Esophagus (tissue), 2 donors: ENCODE measurements at places on chromosomes 2 and 18. TPM values are rescaled to one million over a fixed set of nuclear protein-coding genes. Genes with fewer than 3 reads are reported as not detected.

Gene SMYD5
- 12.6 TPM for polyA plus RNA-seq

Gene PSD4
- 32.6 TPM for polyA plus RNA-seq

Gene C1D
- 17.2 TPM for polyA plus RNA-seq

Gene PLCL1
- polyA plus RNA-seq: 0.59 TPM

Gene HRH4
- not detected for polyA plus RNA-seq

Gene SIGLEC15
- 0.02 TPM for polyA plus RNA-seq

Gene FAM124B
- 0.33 TPM for polyA plus RNA-seq

Gene FAM117B
- 3.1 TPM for polyA plus RNA-seq

Gene UGT1A3
- polyA plus RNA-seq: 0.07 TPM

Gene CYP27C1
- 0.80 TPM for polyA plus RNA-seq

Gene PLEKHH2
- polyA plus RNA-seq: 2.6 TPM

Gene AKAIN1
- not detected for polyA plus RNA-seq

Gene TMEM150A
- 9.3 TPM for polyA plus RNA-seq

Gene VIT
- polyA plus RNA-seq: 4.0 TPM

Gene IL1RL1
- polyA plus RNA-seq: 0.18 TPM

Gene ERMN
- polyA plus RNA-seq: 0.10 TPM

Gene SNTG2
- 0.33 TPM for polyA plus RNA-seq

Gene WDFY1
- 5.0 TPM for polyA plus RNA-seq

Gene SLC35F5
- 31.3 TPM for polyA plus RNA-seq

Gene CXCR2
- polyA plus RNA-seq: 23.8 TPM

Gene LIMS3
- 0.26 TPM for polyA plus RNA-seq

Gene TEKT4
- 0.10 TPM for polyA plus RNA-seq

Gene ASTL
- 0.26 TPM for polyA plus RNA-seq

Gene PARD3B
- 1.3 TPM for polyA plus RNA-seq

Gene KRTCAP3
- 30.3 TPM for polyA plus RNA-seq

Gene PMAIP1
- polyA plus RNA-seq: 14.4 TPM

Gene REG1A
- 1.00 TPM for polyA plus RNA-seq

Gene ERFE
- 0.38 TPM for polyA plus RNA-seq

Gene IL1F10
- polyA plus RNA-seq: 0.18 TPM

Gene SERPINB7
- 1.1 TPM for polyA plus RNA-seq

Gene SERPINB12
- polyA plus RNA-seq: 1.4 TPM

Gene UGT1A10
- polyA plus RNA-seq: 9.1 TPM

Gene SRD5A2
- polyA plus RNA-seq: not detected

Gene ASXL3
- 0.06 TPM for polyA plus RNA-seq

Gene DOK6
- polyA plus RNA-seq: 0.07 TPM

Gene EPHA4
- 4.5 TPM for polyA plus RNA-seq

Gene TMEM17
- polyA plus RNA-seq: 1.1 TPM

Gene WDR54
- polyA plus RNA-seq: 5.4 TPM

Gene ANKRD30B
- not detected for polyA plus RNA-seq

Gene PPP1R1C
- polyA plus RNA-seq: 1.1 TPM

Gene FRZB
- polyA plus RNA-seq: 1.2 TPM

Gene RETREG2
- polyA plus RNA-seq: 28.4 TPM

Gene C1QL2
- polyA plus RNA-seq: not detected

Gene FAM228A
- 0.22 TPM for polyA plus RNA-seq
